ENCODE measurements at places on chromosomes 6 and 20.

DNA sequence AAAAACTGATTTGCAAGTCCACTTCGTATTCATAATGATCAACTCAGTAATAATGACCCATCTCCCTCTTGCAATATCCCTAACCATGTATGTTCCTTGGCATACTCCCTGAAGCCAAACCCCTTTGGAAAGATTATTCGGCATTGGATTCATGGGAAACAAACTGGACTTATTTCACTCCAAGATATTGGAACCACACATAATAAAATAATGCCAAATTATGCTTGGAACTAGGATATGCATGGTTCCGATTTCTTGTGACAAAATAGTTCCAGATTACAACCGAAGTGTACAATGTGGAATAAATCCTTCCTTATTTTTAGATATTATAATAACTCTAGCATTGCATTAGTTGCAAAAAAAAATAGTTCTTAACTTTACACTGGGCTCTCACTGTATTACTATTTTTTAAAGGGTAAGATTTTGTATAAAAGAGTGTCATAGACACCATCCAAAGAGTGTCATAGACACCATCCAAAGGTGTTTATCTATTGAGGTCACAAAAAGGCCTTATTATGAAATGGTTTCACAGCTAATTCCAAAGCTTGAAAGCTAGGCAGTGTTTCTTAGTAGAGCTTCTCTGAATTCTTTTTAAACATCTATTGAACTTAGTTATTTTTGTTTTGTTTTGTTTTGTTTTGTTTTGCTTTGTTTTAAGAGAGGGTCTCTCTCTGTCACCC, 410.9 kb upstream of the JARID2 start:
- no peak for DNase-seq

- DNase-seq = no peak
Observed at GRCh38 chr6:129684903-129685661, 24.9 kb downstream of the ARHGAP18 start.

DNA sequence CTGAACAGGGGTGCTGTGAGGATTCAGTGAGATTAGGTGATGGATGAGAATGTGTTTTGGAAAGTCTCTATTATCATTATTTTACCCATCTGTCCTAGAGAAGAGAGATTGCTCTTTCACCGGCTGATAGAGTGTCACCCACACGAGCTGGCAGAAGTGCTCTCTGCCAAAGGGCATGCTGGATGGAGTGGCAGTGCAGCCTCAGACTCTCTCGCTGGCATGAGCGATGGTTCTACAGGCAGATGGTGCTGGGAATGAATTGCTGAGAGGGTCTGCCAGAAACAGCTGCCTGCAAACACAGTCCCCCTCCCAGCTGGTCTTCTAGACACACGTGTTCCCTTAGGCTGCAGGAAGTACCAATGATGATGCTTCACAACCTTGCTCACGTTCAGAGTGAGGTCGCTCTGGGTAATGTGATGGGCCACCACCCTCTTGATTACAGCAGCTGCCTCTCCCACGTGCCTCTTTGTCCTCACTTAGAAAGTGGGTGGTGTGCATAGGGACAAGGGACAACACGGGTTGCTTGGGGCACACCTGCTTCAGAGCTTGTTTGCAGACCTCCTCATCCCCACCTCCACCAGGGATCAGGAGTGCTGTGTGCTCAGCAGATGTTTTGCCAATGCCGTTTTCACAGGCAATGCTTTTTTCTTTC, 84.7 kb downstream of the FOXA2 start:
- no peak for DNase-seq

DNA sequence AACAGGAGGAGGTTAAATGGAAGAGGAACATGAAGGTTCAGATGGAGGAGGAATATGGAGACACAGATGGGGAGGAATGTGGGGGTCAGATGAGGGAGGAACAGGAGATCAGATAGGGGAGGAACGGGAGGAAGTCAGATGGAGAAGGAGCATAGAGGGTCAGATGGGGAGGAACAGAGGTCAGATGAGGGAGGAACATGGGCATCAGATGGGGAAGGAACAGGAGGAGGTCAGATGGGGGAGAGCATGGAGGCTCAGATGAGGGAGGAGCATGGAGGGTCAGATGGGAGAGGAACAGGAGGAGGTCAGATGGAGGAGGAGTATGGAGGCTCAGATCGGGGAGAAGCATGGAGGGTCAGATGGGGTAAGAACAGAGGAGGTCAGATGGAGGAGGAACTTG, 290.6 kb downstream of the BMP7 start:
- DNase-seq = no peak

DNA sequence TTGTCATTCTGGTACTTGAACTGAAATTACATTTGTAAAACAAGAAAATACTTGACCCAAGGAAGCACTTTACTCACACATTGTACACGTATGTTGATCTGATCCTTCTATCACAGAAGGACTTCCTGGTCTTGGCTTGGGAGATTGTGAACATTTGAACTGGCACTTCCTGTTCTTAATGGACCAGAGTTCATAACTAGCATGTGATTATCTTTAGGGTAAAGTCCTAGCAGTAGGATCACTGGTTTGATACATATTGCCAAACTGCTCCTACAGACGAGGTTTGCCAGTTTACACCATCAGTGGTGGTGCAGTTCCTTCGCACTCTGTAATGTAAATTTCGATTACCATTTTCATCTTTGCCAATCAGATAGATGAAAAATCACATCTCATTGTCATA, 12.7 kb downstream of the HECA start:
- no peak for DNase-seq

All from SK-N-MC (cell line).